CD4-positive, alpha-beta T cell treated with Interleukin-4 for 4 hours (primary cell): ENCODE measurements at places on chromosomes 7 and 10.

- no peak for DNase-seq
Measured at GRCh38 chr10:93364966-93365365, 117.2 kb downstream of the MYOF start.

GRCh38 chr7:133888061-133888930 is 238.8 kb upstream of the LRGUK start:
- DNase-seq, result no peak

DNA sequence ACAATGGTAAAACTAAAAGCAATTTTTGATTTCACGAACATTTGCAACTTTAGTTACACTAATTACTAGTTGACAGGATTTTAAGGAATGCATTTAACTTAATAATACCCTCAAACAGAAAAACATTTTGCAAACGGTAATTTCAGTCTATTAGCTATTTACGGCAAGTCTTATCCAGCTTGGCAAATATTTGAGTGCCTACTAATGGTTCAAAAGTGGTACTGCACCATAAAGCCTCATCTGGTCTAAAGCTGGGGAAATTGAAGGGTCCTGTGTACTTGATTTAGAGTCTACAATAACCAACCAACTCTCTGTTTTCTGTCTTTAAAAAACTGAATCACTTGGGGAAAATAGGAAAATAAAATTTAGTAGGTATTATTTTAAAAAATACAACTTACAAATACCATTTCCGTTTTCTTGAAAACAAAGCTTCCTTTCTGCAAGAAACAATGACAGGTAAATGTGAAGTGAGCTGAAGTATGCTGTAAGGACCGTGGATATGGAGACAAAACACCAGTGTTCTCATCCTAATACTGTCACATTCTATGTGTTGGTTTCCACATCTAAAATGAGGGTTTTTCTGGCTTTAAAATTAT is 142.3 kb downstream of the VPS50 start:
- DNase-seq, result peak; percentile 26

GRCh38 chr7:79401254-79401653 is 52.2 kb downstream of the MAGI2 start:
- no peak for DNase-seq

DNA sequence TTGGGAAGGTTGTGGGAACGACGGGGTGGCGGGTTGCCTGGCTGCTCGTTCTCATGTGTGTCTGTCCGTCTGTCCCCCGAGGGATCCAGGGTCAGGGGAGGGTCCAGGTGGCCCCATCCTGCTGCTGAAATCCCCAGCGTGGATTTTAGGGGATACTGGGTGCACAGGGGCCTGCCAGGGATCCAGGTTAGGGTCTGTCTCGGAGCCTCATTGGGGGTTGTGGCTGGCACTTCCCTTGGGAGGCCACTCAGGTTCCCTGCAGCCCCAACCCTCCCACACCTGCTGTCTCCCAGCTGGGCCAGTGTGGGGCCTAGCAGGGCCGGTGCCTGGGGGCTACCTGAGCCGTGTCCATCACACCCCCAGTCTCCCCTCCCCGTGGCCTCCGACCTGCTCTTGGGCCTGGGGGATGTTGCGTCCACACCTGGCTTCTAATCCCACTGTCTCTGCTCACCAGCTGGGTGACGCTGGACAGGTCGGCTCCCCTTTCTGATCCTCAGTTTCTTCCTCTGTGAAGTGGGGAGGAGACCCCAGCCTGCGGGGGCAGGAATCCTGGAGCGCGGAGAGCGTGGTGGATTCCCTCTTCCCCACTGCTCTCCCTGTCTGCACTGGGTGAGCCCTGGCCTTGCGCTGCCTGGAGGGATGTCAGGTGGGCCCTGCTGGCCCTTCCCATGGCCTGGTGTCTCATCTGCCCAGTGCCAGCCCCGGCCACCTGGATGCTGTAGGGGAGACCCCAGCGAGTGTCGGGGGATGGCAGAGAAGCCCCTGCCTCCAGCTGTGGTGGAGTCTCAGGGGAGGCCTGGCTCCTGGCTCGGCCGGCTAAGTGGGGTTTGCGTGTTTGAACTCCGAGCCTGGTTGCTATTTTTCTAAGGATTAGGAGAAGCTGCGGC is 81.6 kb downstream of the UNCX start:
- no peak for DNase-seq

- DNase-seq, result no peak
Measured at GRCh38 chr10:12225444-12225843, 29.5 kb downstream of the CDC123 start.

GRCh38 chr7:91504919-91505318 is 240.7 kb downstream of the FZD1 start:
- DNase-seq, result no peak

DNA sequence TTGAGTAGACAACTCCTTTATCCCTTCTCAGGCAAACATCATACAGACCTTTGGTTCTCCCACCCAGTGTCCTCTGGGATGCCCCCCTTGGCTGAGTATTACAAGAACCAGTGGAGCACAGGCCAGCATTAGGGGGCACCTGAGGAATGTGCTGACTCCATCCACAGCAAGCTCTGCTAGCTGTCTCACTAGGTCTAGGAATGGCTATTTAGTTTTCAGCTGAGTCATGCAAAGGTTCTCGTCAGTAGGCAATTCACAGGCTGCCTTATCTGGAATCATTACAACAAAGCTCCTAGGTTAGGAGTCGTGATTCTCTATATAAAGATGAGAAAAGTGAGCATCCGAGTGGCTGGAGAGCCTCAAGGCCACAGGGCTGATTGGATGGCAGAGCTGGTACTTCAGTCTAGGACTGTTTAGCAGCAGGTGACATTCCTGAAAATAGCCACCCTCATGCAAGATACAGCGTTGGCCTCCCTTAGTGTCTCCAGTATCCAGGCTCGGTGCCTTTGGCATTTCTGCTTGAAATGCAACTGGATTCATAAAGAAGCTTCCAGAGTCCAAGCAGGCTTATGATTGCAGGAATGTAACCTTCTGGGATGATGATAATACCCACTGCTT is 75.8 kb downstream of the CDCA7L start:
- no peak for DNase-seq

DNA sequence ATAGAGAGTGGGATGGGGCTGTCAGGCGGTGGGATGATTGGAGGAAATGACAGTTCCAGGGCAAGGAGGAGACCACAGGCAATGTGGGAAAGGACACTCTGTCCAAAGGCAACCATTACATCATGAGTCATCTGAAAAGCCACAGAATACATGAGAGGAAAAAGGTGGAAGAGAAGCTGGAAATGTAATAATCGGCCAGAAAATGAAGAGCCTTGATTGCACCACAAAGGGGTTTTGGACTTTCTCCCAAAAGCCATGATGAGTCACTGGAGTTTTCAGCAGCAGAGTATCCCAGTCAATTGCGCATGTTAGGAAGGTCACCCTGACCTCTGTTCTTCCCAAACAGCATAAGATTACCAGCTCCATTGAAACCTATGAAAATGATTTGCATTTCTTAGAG is 222.0 kb downstream of the LHFPL3 start:
- DNase-seq, result no peak

GRCh38 chr10:126420567-126421300 is 32.5 kb upstream of the ADAM12 start:
- DNase-seq, result no peak

GRCh38 chr7:47501406-47501805 is 80.5 kb downstream of the TNS3 start:
- DNase-seq, result no peak

GRCh38 chr7:41237956-41238355 is 464.9 kb downstream of the INHBA start:
- no peak for DNase-seq

GRCh38 chr7:137006293-137006692 is 137.8 kb downstream of the CHRM2 start:
- no peak for DNase-seq

GRCh38 chr7:27128034-27128433 is 2.5 kb downstream of the HOXA4 start:
- no peak for DNase-seq
